ENCODE measurements at places on chromosomes 5 and 9.

DNA sequence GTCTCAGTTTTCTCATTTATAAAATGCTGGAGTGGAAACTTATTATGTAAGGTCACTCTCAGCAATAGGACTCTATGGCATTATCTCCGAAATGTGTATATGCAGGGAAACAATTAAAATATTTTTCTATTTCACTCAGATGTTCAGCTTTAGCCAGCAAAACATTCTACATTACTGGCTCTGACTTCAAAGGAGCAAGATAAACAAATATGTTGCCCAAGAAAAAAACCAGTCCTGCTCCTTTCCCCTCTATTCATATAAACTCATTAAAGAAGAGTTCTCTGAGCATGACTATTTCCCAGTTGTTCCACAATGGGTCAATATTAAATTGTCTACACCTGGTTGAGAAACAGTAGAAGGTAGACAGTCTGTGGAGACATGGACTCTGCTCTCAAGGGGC, 155.0 kb downstream of the NPR3 start:
- DNase-seq: no peak

DNA sequence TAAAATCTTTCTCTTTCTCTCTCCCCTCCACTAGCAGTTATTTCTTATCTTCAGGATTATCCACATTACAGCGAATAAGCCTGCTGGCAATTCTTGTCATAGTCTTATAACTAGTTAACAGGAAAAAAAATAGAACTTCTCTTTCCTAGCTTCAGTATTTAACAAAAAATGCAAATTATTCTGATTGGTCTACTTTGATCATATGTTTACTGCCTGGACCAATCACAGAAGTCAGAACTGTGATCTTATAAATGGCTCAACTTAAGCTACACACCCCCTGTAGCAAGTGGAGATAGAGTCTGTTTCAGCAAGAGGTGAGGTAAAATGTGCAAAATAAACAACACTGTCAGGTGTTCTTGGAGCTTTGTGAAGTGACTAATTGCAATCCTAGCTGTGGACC, 389.4 kb upstream of the TUSC1 start:
- DNase-seq: no peak

DNA sequence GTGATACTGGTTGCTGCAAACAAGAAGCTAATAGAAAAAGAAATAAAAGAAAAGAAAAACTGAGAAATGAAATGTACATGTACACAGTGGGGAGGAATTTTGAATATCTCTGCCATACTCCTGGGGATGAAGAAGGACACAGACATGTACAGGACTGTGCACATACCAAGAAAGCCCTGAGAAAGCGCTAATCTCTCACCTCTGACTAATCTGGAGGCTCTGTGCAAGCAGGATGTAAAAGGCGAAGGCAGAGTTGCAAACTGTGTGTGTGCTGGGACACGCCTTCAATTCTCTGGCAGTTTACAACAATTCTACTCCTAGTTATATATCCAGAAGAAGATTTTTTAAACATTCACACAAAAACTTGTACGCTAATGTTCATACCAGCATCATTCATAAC, 211.4 kb downstream of the KIAA0825 start:
- no peak for DNase-seq

- DNase-seq: no peak
These were observed 1478.3 kb upstream of the CDH6 start for GRCh38 chr5:29715167-29715566.

DNA sequence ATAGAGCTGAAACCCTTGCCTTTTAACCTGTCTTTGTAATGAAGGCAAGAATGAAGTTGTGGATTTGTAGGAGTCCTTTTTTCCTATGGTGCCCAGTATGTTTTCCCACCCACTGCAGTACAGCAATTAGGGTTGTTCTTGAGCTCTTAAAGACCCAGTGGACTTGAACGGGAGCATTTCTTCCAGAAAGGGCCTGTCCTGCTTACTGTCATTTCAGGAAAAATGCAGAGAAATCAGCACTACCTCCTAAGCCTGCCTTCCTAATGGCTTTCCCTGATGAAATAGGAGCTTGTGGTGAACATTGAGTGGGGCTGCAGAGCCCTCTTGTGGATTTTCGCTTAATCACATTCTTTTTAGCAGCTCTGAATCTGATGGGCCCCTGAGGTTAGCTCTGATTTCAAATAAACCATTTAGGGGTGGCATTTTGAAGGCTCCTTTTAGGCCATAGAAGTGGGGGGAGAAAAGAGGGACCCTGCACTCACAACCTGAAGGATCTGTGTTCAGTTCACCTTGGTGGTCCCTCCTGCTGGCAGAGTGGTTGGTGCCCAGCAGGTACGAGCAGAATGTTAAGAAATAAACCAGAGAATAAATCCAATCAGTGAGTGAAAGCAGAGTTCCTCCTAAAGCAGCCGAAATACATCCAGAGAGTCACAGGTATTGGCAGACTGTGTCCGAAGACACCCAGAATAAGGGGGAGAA, 188.0 kb upstream of the KLF9 start:
- peak; percentile 65 for DNase-seq

- DNase-seq: no peak
These were observed 1.0 kb downstream of the RIOK2 start for GRCh38 chr5:97181856-97182545.

DNA sequence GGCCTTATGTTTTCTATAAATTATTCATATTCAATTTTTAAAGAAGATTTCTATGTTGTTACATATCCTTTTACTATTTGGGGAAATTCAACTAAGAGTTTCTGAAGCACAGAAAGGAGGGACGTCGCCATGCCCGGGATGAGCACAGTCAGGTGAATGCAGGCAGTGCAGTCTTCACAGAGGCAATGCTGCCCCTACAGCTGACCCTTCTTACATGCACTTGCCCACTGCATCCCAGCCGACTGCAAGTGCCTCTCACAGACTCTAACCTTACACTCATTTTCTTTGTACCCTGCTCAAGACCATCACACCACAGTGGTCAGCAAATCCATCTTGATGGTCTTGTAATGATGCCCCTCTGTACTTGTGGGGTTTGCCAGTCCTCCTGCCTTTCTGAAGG, 73.8 kb downstream of the SHC3 start:
- DNase-seq: no peak

GRCh38 chr5:41196197-41196596, 17.1 kb downstream of the C6 start:
- no peak for DNase-seq

DNA sequence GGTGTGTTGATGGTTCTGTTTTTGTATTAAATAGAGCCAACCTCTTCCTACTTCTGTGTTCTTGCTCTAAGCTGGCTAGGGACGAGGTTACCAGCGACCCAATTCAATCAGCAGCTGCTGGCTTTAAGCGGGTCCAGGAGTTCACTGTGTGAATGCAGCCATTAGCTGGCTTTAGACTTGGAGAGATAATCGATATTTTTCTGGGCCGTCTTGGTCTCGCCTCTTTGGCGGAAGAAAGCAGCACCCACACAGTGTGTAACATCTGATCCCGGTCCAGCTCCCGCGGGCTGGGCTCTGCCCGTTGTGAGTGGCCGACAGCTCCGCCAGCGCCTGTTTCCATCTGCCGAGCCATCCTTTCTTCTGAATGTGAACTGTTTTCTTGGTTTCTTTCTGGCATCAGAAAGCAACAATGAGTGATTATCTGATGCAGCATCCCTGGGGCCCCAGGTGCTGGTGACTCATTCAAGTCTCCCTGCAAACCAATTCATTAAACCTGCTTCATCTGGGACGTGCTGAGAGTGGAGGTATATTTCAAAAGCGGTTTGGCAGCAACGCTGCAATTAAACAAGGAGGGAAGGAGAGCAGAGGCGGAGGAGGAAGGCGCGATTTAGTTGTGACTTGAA, 90.8 kb upstream of the IRX4 start:
- no peak for DNase-seq

DNA sequence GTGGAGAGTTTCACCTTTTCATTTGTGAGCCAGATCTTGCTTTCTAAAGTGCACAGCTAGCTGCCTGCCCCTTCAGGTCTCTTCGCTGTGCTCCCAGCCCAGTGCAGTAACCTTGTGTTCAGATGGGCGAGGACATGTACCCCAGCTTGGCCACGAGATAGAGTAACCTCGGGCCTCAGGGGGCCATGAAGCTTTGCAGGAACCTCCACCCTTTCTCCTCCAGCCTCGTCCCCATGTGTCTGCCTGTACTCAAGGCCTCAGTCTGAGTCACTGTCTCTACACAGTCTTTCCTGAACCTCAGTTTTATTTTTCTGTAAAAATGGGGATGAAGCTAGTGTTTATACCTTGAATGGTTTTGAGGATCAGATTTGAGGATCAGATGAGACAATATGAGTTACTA, 37.9 kb downstream of the ERGIC1 start:
- no peak for DNase-seq

DNA sequence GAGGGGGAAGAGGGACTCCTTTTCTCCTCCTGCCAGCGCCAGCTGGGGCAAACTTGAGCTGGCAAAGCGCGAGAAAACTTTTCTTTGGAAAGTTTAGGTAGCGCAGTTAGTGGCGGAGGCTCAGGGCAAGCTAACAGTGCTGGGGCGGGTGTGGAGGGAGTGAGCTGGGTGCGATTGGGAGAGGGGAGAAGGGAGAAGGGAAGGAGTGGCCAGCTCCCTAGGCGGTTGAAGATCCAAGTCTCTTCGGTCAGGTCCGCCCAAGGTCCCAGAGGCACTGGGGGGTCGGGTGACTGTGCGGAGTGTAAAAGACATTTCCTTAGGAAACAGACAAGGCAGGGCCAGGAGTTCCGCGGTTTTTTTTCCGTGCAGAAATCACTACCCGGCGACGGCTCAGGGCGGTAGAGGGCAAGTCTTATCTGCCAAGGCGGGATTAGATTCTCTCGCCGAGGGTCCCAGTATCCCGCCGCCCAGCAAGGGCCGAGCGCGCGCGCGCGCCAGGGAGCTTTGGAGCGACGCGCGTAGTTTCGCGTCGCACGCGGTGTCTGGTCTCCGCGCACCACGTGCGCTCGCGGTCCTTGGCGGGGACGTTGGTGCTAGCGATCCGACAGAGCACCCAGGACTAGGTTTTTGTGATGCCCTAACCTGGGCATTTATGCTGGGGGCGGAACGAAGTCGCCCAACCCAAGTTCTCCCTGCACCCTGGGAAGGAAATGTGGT, 33.6 kb upstream of the NFIB start:
- no peak for DNase-seq

GRCh38 chr5:138724470-138725146, 28.6 kb upstream of the CTNNA1 start:
- DNase-seq: peak; percentile 90

GRCh38 chr5:14156290-14156649, 13.1 kb downstream of the TRIO start:
- no peak for DNase-seq

DNA sequence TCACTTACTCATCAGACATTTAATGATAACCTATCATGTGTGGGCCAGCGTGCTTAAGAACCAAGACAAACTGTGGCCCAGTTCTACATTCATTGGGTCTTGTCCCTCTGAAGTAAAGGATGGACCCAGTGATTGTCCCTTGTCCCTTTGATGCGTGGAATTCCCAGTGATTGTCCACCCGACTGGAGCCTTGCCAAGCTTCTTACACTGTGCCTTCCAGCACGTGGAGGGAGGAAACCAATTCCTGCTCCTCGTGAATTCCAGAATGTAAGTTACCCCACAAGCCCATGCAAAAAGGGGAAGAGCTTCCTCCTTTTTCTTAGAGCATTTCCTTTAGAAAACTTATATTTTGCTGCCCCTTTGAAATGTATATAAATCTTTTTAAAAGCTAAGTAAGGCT, 7.9 kb downstream of the CKMT2 start:
- DNase-seq: no peak

DNA sequence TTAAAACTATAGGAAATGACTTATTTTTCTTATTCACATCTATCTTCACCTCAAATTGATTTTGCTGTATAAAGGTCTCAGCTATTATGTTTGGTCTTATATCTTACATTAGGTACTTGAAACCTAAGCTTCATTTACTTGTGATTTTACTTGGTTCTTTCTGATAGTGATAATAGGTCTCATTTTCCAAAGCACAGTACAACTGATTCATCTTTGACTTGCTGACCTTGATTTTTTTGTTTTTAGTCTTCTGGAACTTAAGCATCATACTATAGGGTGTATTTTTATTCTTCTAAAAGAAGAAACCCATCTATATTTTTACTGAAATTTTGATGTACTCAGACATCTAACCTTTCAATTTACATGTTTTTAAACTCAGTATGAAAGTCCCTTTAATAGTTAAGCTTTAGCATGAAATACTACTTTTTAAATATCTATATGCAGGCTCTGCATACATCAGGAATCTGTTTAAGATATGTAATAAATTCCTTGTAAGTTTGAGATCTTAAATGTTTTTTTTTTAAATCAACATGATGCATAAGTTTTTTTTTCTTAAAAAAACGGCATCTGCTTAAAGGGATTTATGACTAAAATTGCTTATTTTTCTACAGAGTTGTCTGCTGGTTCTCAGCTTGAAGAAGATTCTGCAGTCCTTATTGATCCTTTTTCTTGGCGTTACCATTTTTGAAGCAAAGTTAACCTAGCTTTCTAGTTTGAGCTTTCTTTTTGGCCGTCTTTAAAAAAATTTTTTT, 13.3 kb downstream of the MATR3 start:
- DNase-seq: no peak

GRCh38 chr9:27391040-27391895, 94.3 kb upstream of the EQTN start:
- no peak for DNase-seq

DNA sequence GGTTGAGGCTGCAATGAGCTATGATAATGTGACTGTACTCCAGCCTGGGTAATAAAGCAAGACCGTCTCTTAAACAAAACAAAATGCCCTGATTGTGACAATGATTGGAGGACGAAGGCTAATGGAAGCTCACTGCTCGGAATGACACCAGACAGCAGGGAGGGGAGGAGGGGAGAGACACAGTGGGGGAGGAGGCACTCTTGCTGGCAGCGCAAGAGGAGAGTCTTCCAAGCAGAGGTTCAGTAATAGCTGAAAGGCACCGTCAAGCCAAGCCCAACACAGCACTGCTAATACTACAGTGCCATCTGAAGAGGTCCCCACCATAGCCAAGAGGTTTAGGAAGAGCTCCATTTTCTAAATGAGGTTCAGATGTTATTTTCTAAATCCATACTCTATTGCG, 102.3 kb downstream of the GLDC start:
- DNase-seq: no peak

- no peak for DNase-seq
These were observed 52.5 kb downstream of the AP3B1 start for GRCh38 chr5:78242001-78242400.

GRCh38 chr5:177309351-177310191, 2.1 kb downstream of the MXD3 start:
- DNase-seq: peak; percentile 53

DNA sequence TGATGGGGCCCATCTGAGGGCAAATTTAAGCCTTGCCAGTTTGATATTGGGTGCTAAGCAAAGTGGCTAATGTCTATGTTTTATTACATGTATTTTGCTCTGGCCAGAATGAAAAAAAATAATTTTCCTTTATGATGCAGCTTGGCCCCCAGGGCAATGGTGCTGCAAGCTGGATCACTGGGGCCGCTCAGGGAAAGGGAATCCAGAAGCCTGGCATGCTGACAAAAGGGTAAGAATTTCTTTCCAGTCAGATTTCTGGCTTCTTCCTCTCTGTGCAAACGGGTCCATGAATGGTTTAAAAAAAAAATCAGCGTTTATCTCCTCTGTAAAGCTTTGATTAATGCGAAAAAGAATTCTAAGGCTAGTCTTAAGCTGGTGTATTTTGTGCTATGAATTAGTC, 138.4 kb downstream of the MAPKAP1 start:
- no peak for DNase-seq

GRCh38 chr5:147925020-147925419, 18.7 kb upstream of the C5orf46 start:
- DNase-seq: no peak

GRCh38 chr9:84024041-84024575, 43.5 kb downstream of the RMI1 start:
- no peak for DNase-seq

- no peak for DNase-seq
These were observed 215.1 kb downstream of the SH3GL2 start for GRCh38 chr9:17793713-17794622.

GRCh38 chr9:118438810-118439209, 734.6 kb downstream of the TLR4 start:
- DNase-seq: no peak

Measured in MV-4-11 (cell line).